HAP-1 (cell line): ENCODE measurements at places on chromosomes 1 and 21.

DNA sequence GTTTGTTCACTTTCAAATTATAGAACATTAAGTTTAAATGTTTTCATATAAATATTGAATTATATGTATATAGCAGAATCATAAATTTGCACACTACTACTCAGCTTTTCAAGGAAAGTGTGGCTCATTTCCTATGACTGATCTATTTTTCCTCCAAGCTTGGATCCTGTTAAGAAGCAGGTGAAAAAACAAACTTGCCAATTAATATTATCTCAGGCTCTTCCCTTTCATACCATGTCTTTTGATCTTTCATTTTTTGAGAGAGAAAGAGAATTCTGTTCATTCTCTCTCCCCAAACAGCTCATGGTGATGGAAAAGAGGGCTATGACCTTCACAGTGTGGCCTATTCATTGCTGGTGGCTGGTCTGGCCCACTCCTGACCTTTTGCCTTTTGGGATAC is 43.7 kb downstream of the SEC16B start:
- DNase-seq = no peak

GRCh38 chr1:99661780-99662179 is 15.9 kb downstream of the PALMD start:
- DNase-seq = no peak

GRCh38 chr1:47745715-47746609 is 251.2 kb downstream of the TRABD2B start:
- DNase-seq = no peak

GRCh38 chr1:221356693-221357092 is 385.2 kb downstream of the DUSP10 start:
- DNase-seq = no peak

DNA sequence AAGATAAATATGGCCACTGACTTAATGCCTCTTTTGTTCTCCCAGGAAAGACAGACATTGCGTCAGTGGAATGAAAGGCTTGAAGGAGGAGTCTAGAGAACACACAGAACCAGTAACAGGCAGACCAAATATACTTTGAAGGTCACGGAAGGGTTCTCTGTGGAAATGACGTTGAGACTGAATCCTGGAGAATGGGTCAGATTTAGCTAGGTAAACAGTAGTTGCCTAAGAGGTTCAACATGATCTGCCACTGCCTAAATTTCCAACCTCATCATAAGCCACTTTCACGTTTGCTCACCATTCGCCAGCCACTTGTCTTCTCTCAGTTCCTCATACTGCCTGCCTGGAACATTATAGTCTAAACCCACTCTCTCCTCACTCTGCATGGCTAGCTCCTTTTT is 20.5 kb downstream of the PLA2G4A start:
- DNase-seq = peak; percentile 29

DNA sequence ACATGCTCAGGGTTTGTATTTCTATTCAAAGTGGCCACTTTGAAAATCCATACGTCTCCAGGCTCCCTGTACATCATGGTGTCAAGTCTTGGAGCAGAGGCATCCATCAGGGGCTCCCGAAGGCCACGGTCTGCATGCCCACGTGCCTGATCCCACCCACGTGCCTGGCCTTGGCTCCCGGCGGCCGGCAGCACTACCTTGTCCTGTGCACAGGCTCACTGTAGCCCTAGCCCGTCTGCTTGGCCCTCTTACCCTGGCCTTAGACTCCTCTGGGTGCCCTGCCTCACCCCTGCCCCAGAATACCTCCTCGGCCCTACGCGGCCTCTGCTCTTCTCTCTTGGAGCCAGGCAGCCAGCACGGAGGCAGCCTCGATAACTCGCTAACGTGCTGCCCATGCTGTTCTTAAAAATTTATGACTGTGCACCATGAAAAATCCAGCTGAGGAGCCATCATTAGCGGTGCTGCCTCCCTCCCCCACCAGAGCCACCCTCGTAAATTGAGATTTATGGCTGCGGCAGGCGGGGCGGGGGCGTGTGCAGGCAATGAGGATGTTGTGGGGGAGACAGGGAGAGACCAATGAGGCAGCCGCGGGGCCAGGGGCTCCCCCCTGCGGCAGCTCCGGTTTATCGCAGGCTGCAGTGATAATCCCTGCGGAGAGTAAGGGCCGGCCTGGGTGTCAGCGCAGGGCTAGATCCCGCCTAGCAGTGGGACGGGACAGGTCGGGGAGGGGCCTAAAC is 24.6 kb downstream of the DMAP1 start:
- peak; percentile 92 for DNase-seq

GRCh38 chr1:112533029-112533428 is 24.3 kb downstream of the WNT2B start:
- DNase-seq = no peak

GRCh38 chr1:212232090-212232489 is 53.1 kb upstream of the PPP2R5A start:
- no peak for DNase-seq

GRCh38 chr1:165844933-165845332 is 17.5 kb downstream of the UCK2 start:
- DNase-seq = no peak

DNA sequence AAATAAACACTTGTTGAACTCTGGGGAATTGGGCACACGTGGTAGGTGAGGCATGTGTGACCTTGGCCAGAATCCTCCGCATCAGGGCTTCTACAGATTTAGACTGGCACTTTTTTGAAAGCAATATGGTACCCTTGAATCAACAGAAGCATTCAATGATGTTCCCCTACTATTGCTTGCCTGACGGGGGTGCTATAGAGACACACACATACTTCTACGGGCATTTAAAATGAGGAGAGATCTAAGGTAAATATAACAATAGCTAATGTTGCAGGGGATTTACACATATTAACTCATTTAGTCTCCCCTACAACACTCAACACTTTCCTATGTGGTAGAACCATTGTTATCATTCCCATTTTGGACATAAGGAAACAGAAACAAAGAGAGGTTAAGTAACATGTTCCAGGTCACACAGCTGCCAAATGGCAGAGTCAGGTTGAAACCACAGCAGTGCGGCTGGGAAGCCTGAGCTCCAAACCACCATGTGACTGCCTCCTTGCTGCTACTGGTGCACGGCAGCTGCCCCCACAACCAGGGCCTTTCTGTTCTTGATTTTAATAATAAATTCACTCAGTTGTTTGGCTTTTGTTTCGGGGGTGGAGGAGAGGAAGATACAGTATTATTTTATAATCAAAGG is 147.4 kb downstream of the ZNF281 start:
- DNase-seq = no peak

GRCh38 chr1:115262886-115263285 is 75.2 kb downstream of the NGF start:
- no peak for DNase-seq

GRCh38 chr1:15610167-15610566 is 7.1 kb upstream of the DDI2 start:
- no peak for DNase-seq

DNA sequence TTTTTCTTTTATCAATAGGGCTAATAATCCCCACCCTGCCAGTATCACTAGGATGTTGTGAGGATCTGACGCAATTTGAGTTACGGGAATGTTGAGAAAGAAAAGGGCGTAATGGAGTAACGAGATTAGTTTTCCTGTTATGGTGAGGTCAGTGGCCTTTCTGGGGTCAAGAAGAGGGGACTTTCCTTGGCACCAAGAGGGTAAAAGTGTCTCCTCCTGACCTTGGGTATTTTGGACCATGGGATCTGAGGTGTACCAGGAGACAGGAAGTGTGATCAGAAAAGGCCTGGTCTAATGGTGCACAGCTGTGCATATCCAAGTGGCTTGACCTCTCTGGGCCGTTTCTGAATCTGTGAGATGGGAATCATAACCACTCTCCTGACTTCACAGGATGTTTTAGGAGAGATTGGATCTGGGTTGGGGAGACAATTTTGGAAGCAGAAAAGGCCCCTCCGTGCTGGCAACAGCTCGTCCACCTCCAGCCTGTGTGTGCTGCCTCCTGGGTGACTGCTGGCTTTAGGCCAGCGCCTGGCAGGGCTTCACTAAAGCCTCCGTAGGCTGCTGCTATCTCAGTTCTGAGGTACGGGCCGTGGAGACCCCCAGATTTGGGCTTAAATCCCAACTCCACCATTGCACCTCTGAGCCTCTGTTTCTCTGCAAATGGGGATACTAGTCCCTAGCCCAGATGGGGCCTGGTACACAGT is 37.1 kb downstream of the ALPL start:
- DNase-seq = no peak

- DNase-seq = peak; percentile 59
These were observed 12.4 kb downstream of the CDC42 start for GRCh38 chr1:22064751-22065402.

DNA sequence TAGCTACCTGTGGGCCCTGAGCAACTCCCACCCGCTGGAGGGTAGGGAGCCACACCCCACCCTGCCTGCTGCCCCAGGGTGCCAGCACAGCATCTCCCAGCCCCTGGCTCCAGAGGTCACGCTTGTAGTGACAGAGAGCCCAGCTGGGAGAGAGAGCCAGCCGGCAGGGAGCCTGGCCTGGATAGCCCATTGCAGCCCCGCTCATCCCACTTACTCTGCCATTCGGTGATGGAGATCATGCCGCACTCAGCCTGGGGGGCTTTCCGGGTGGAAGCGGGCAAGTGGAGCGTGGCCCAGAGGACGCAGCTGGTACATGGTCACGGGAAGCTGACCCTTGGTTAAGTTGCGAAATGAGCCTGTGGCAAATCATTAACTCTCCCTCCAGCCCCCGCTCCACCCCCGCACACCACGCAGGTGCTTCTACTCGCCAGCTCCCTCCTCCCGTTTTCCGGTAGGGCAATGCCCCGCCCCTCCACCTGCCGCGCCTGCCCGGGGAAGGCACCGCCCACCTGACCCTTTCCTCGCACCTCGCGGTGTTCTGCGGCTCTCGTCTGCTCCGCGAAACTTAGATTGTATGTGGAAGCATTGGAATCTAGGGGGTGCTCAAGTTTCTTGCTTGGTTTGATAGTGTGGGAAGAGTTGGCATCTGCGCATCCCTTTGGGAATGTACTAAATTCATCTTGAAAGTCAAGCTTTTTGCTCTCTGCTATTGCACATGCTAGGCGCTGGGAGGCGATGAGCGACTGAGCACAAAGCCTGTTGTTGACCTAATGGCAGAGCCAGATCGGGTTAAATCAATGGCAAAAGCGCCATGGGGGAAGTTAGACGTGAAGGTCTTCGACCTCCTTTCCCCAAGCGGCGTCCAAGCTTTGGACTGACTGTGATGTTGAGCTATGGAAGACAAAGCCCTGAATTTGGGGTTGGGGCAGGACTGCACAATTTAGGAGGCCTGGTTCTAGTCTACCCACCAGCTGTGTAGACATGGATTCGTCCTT is at the start of gene GOLT1A:
Gene GOLT1A (minus strand): TSS at position 321 of the 995 bp plus-strand sequence. CDS start 82 bp downstream, at position 239.
- peak; percentile 59 for DNase-seq
